ENCODE measurements at places on chromosomes 7 and 10. TPM values are rescaled to one million over a fixed set of nuclear protein-coding genes. Genes with fewer than 3 reads are reported as not detected.
A peak's percentile ranks its signal among the peaks of the same experiment; 100 is the strongest.

DNA sequence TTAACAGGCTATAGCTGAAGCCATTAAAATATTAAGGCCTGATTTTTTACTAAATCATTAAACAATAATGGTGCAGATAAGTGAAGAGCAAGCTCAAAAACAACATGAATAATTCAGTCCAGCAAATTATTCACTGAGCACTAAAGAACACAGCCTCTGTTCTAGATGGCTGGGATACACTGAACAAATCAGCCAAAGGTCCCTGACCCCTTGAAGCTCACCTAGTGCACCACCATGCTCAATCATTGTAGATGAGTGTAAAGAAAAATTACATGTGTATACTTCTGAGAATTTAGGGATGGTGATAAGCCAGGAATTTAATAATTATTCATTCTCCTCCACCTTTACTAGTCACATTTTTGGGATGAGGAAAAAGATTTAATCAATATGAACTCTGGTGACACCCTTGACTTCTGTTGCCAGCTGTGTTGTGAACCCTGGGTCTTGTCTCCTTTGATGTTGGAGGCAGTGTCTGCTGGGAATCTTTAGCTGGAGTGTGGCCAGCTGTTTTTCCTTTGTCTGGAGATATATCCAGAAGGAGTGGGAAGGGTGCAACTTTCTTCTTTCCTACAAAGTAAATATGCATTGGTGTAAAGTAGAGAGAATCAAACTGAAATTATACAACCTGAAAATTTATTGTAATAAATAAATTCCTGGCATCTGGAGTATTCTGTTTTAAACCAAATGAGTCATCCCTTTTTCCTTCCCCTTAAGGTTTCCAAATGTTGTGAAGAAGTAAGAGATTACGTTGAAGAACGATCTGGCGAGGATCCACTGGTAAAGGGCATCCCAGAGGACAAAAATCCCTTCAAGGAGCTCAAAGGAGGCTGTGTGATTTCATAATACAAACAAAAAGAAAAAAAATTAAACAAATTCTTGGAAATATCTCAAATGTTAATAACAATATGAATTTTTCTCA is 4.0 kb downstream of the GNGT1 start:
- H3K36me3 ChIP-seq, result no peaks in the 10 kb centered on the region
- H3K4me3 ChIP-seq, result no peak overlapping the region
- peaks cover 3% of the 10 kb centered on the region for H3K4me1 ChIP-seq
- DNase-seq, result no peak
- H3K27me3 ChIP-seq, result peaks cover 10% of the 10 kb centered on the region

DNA sequence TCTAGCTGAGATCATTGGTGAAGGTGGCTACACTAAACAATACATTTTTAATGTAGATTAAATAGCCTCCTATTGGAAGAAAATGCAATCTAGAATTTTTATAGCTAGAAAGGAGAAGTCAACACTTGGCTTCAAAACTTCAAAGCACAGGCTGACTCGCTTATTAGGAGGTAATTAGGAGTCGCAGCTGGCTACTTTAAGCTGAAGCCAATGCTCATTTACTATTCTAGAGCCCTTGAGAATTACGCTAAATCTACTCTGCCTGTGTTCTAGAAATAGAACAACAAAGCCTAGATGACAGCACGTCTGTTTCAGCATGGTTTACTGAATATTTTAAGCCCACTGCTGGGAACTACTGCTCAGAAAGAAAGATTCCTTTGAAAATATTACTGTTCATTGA is 101.6 kb upstream of the EEPD1 start:
- no peaks in the 10 kb centered on the region for H3K4me1 ChIP-seq
- no peak for DNase-seq
- H3K27me3 ChIP-seq, result peaks cover 13% of the 10 kb centered on the region
- H3K4me3 ChIP-seq, result no peak overlapping the region

DNA sequence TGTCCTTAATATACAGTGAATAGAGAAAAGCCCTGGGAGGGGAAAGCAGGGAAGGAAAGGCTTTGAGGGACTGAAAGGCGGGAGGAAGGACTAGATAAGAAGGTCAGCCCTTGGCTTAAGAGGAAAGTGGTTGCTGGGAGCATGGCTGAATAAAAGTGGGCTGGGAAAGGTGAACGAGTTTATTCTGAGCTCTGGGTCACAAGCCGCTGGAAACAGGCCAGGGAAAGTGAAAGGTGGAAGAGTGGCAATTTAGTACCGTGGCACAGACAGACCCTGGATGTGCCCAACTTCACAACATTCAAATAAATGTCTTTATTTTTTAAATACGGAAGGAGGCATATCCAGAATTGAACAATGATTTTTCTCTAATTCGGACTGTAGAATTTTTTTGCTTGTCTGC is 39.7 kb downstream of the TAC1 start:
- H3K27me3 ChIP-seq, result no peaks in the 10 kb centered on the region
- H3K4me3 ChIP-seq, result no peak overlapping the region
- H3K36me3 ChIP-seq, result no peaks in the 10 kb centered on the region
- H3K4me1 ChIP-seq, result no peaks in the 10 kb centered on the region
- DNase-seq, result no peak

- H3K27ac ChIP-seq, result no peak overlapping the region
- no peak overlapping the region for H3K4me3 ChIP-seq
- no peak for DNase-seq
- H3K36me3 ChIP-seq, result no peaks in the 10 kb centered on the region
Observed at GRCh38 chr7:112502700-112503099, 21.9 kb downstream of the LSMEM1 start.

- peaks cover 10% of the 10 kb centered on the region for H3K27me3 ChIP-seq
- no peak overlapping the region for H3K27ac ChIP-seq
- H3K36me3 ChIP-seq, result no peaks in the 10 kb centered on the region
- H3K4me3 ChIP-seq, result no peak overlapping the region
- peaks cover 4% of the 10 kb centered on the region for H3K4me1 ChIP-seq
- no peak for DNase-seq
Observed at GRCh38 chr7:20238754-20239324, 21.7 kb upstream of the MACC1 start.

GRCh38 chr10:43809211-43809930 is 160.7 kb upstream of the ZNF32 start:
- peak overlapping the region; percentile 23 for H3K4me3 ChIP-seq
- H3K27ac ChIP-seq, result peak overlapping the region; percentile 8
- H3K4me1 ChIP-seq, result peaks cover 51% of the 10 kb centered on the region
- H3K27me3 ChIP-seq, result peaks cover 4% of the 10 kb centered on the region
- DNase-seq, result no peak
- peaks cover 10% of the 10 kb centered on the region for H3K36me3 ChIP-seq

DNA sequence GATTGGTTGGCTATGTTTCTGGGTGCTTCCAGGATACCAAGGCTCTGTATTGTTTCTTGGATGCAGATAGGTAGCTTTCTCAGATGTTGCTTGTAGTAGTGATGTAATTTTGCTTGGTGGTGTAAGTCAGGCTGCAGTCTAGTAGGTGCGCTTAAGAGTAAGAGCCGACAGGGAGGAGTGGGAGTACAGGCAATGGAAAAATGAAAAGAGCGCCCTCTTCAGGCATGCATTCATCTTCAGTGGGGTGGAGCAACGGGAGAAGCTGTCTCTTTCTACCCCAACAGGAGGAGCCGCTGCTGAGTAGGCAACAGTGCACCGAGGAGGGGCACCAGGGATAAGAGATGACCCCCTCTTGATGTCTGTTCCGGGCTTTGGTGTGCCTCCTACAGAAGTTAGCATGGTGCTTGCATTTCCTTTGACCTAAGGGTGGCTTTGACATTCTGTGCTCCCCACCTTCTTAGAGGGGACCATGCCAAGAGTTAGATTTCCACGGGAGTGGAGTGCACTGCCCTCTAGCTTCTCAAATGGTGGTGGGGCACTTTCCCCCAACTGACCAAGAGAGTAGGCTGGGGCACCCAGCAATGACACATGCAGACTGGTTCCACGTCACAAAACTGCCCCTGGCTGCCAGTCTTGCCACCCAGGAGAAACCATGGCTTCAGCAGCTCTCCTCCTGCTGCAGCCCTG is 56.1 kb downstream of the ZNF783 start:
- no peak overlapping the region for H3K27ac ChIP-seq
- peaks cover 15% of the 10 kb centered on the region for H3K27me3 ChIP-seq
- H3K4me1 ChIP-seq, result peaks cover 15% of the 10 kb centered on the region

- no peak for DNase-seq
- peaks cover 41% of the 10 kb centered on the region for H3K36me3 ChIP-seq
- H3K4me3 ChIP-seq, result no peak overlapping the region
- H3K27me3 ChIP-seq, result no peaks in the 10 kb centered on the region
Observed at GRCh38 chr7:130201796-130202195, 3.4 kb downstream of the TMEM209 start.

- no peak overlapping the region for H3K27ac ChIP-seq
- no peaks in the 10 kb centered on the region for H3K27me3 ChIP-seq
- no peak overlapping the region for H3K4me3 ChIP-seq
- no peak for DNase-seq
- H3K36me3 ChIP-seq, result no peaks in the 10 kb centered on the region
Observed at GRCh38 chr10:64344211-64344610, 823.0 kb downstream of the REEP3 start.

DNA sequence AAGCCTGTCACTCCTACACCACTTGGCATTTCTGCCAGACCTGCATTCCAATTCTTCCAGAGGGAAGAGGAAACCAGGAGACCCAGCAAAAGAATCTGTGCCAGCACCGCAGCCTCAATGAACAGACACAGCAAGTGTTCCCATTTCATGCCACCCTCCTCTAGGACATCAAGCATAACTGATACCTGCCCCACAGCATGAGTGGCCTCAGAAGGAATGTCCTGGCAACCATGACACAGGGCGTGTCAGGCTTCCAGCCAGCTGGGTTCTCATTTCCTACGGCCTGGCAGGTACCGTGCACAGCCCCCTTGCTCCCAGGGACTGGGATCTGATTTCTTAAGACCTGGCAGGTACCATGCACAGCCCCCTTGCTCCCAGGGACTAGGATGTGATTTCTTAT is 7.8 kb downstream of the MAD1L1 start:
- no peak overlapping the region for H3K4me3 ChIP-seq
- no peak for DNase-seq

GRCh38 chr7:41013117-41013516 is 689.8 kb downstream of the INHBA start:
- no peak overlapping the region for H3K27ac ChIP-seq
- peaks cover 3% of the 10 kb centered on the region for H3K27me3 ChIP-seq
- H3K4me1 ChIP-seq, result no peaks in the 10 kb centered on the region
- H3K4me3 ChIP-seq, result no peak overlapping the region
- H3K36me3 ChIP-seq, result no peaks in the 10 kb centered on the region

- peak overlapping the region; percentile 92 for H3K4me3 ChIP-seq
- peak overlapping the region; percentile 46 for H3K27ac ChIP-seq
- peaks cover 6% of the 10 kb centered on the region for H3K4me1 ChIP-seq
Observed at GRCh38 chr7:23680414-23681405, 711 bp downstream of the FAM221A start.

DNA sequence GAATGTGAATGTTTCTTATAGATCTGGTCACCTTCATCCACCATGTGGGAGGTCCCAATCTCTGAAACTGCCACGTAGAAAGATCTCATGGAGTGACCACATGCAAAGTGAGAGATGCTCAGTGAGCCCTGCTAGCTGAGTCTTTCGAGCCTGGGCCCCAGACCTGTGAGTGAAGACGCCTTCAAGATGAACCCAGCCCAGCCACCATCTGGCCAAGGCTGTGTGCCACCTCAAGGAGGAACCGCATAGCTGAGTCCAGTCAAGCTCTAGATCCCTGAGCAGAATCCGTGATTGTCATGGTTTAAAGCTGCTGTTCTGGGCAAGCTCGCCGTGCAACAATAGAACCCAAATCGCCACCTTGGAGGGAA is 20.2 kb upstream of the PPIF start:
- no peak overlapping the region for H3K4me3 ChIP-seq
- H3K4me1 ChIP-seq, result peaks cover 33% of the 10 kb centered on the region
- no peaks in the 10 kb centered on the region for H3K27me3 ChIP-seq

- H3K27ac ChIP-seq, result no peak overlapping the region
- no peaks in the 10 kb centered on the region for H3K36me3 ChIP-seq
- no peaks in the 10 kb centered on the region for H3K4me1 ChIP-seq
- DNase-seq, result no peak
- H3K27me3 ChIP-seq, result no peaks in the 10 kb centered on the region
- H3K4me3 ChIP-seq, result no peak overlapping the region
Observed at GRCh38 chr10:58137813-58138212, 129.9 kb downstream of the IPMK start.

DNA sequence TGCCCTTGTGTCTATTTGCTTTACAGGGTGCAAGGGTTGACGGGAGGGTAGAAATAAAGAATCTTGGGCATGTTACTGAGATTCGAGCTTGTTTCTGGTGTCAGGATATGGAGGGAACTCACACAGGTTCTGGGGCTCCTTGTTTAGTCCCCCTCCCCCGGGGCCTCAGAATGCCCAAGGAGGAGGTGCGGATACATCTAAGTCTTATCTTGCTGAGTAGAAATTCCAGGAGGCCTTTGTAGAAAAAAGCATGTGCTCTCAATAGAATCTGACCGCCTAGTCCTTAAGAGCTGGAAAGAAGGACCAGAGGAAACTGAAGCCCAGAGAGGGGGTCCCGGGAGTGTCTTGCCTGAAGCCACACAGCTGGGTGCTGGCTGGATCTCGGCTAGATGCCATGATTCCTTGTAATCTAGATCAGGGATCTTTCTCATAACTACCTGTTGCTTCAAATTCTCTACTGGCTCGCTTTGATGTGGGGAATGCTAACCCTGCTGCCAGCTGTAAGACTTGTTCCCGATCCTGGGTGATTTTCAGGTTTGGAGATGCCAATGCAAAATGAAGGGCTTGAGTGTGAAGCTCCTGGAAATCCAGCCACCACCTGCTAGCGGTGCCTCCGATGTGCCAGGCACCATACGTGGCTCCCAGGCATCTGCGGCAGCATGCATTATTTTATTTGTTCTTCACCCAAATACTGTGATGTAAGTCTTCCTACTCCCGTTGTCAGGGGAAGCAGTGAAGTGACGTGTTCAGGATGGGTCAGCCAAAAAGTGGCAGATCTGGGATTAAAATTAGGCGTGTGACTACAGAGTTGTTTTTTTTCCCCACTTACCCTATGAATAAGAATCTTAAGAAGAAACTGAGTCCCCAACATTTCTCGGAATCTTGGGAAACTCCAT is 226.0 kb downstream of the TCF7L2 start:
- H3K4me1 ChIP-seq, result no peaks in the 10 kb centered on the region
- H3K27me3 ChIP-seq, result peaks cover 5% of the 10 kb centered on the region
- no peak for DNase-seq
- no peak overlapping the region for H3K4me3 ChIP-seq
- no peaks in the 10 kb centered on the region for H3K36me3 ChIP-seq

DNA sequence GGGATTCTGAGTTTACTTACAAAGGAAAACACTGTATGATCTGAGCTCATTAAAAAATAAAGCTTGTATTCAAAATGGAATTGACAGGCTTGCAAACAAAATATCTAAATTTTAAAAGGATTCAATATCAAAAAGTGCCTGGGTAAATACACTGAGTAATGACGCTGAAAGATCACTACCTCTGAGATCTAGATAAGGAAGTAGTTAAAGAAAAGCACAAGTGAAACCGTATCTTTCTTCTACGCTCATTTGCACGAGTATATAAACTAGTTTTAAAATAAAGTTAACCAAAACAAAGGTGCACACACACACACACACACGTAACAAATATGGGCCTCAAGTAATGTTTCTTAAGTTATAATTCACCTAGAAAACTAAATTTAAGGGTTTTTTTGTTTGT is 93.4 kb downstream of the SNX13 start:
- H3K4me3 ChIP-seq, result no peak overlapping the region
- no peak overlapping the region for H3K27ac ChIP-seq
- H3K4me1 ChIP-seq, result peaks cover 16% of the 10 kb centered on the region

GRCh38 chr7:124480036-124480820 is 285.4 kb downstream of the GPR37 start:
- H3K27me3 ChIP-seq, result no peaks in the 10 kb centered on the region
- no peaks in the 10 kb centered on the region for H3K36me3 ChIP-seq

Gene ABCB4
- total RNA-seq, result 0.54 TPM

Gene MRC1
- 1.7 TPM for total RNA-seq

Gene SLC25A13
- total RNA-seq, result 10.7 TPM

Gene GPER1
- 0.26 TPM for total RNA-seq

Gene SYT15
- 1.1 TPM for total RNA-seq

All from activated naive CD8-positive, alpha-beta T cell treated with anti-CD3 and anti-CD28 coated beads, Interleukin-2, amount 10 ng/mL, durations not matched to agents 7 days and 5 days (primary cell).